HT1080 (cell line): ENCODE measurements at places on chromosomes 3 and 15.

GRCh38 chr3:140204271-140204984, 269.4 kb downstream of the CLSTN2 start:
- DNase-seq, result no peak

- no peak for DNase-seq
Observed at GRCh38 chr3:53642211-53642610, 147.8 kb downstream of the CACNA1D start.

- DNase-seq, result no peak
Observed at GRCh38 chr3:89320186-89320585, 212.8 kb downstream of the EPHA3 start.

DNA sequence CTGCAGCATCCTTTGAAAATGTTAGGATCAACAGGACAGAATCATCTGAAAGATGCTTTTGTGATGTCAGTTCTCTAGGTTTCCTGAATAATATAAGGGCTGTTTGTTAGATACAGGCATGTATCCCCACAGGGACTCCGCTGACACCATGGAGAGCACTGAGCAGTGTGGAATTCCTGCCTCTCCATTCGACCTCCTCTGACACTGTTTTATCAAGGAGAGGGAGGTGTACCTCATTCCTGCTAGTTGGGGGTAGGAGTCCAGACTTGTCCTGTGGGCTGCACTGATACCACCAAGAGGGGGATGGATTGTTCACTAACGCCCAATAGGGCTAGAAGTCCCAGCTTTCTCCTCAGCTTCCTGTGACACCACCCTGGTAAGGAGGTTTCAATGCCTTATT, 46.6 kb downstream of the LARS2 start:
- no peak for DNase-seq

DNA sequence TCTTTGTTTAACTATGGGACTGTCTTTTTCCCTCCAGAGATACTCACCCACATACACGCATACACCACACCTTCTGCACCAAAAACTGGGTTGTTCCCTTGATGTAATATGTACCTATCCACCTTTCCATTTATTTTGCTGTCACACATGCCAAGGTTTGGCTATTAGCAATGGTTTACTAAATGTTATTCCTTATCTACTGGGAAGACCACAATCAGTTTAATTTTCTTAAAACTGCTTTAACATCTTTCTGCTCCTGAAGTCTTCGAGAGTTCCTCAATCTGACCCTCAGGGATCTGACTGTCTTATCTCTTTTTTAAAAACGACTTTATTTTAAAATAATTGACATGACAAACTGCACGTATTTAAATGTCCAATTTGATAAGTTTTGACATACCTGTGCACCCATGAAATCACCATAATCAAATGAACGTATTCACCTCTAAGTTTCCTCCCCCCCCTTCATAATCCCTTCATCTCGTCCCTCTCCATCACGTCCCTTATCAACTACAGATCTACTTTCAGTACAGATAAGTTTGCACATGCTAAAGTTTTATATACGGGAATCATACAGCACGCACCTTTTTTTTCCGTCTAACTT, 805 bp upstream of the TRPM7 start:
- no peak for DNase-seq
